ENCODE measurements at places on chromosomes 6 and 20.

DNA sequence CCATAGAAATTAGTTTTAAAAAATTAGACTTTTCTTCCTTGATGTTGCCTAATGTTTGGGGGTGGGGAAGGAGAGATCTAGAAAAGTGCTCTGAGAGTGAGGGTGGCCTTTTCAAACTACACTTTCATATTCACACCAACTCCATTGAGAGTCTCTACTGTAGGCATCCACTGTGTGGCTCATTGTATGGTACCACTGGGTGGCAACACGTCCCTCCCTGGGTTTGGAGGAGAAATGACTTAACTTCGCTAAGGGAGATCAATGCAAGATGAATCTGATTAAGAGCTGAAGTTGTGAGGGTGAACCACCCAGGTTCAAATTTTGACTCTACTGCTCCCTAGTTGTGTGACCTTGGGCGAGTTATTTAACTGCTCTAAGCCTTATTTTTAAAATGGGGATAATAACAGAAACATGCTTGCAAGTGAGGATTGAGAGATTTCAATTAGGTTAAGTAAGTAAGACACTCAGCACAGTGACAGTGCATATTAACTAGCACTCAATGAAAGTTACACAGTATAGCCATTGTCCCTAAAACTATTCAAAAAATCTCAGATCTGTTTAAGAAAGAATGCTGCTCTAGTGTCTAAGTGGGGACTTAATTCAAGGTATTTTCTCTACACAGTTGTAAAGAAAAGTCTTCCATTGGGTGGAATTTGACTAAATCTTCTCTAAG is 193.5 kb upstream of the CNR1 start:
- no peak for DNase-seq

- no peak for DNase-seq
Measured at GRCh38 chr6:24356310-24356973, 1.4 kb downstream of the DCDC2 start.

DNA sequence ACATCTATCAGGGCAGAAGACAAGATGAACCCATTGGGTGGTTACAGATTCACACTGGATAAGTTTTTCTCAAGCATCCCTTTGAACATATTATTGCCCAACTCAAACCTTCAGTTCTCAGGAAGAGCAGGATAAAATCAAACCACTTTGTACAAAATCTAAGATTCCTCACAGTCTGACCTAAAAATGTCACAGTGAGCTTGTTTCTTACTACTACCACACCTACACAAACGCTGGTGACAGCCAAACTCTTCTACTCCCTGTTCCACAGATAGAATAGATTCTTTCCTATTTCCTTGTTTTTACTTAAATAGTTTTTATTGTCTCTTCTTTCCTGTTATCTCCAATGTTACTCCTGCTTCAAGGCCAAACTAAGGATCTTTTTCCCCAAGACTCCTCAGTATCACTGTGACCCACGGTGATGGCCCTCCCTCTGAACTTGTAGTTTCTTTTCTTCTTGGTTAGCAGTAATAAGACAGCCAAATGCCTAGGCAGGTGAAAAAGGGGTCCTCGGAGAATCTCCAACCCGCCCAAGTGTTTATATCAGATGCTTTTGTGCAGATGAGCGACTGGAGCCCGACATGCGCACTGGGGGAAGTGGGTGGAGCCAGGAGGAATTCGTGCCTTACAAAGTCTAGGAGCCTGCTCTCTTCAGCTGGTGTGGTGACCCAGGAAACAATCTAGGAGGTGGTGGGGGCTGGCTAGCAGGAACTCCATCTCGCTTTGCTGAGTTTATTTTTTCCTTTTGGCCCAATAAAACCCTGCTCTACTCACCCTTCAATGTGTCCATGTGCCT is 53.4 kb downstream of the SEL1L2 start:
- DNase-seq = no peak

DNA sequence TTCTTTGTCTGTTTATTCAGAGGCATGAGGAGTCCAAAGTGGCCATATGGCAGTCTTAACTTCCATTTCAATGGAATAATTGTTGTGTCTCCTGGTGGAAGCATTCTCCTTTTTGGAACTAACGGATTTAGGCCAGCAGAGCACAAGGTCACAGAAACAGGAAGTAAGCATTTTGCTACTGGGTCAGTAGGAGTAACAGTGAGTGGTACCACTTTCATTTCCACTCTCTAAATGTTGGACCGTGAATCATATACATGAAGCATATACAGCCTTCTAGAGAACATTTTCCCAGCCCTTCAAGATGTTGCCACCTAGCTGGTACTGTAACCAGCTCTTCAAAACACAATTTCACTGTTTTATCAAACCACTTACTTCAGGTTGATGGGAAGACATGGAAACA is 182.8 kb downstream of the EYS start:
- no peak for DNase-seq

- DNase-seq = no peak
Measured at GRCh38 chr20:21027569-21027968, 78.6 kb downstream of the LINC00237 start.

DNA sequence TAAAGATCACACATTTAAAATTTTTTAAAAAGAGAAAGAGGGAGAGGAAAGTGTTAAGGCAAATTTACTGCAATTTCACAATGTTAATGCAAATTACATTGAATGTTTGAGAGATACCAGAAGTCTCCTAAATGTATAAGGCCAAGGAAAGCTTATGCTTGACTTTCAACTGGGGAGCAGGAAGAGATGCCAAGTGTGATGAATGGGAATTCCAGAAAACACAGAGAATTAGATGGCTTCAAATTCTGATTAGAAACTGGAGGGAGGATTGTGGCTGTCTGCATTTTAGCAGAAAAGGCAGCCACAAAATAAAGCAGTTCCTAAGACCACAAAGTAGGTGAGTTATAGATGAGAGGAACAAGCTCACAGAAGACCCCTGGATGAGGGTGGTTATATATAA is 328.3 kb upstream of the CITED2 start:
- DNase-seq = no peak

DNA sequence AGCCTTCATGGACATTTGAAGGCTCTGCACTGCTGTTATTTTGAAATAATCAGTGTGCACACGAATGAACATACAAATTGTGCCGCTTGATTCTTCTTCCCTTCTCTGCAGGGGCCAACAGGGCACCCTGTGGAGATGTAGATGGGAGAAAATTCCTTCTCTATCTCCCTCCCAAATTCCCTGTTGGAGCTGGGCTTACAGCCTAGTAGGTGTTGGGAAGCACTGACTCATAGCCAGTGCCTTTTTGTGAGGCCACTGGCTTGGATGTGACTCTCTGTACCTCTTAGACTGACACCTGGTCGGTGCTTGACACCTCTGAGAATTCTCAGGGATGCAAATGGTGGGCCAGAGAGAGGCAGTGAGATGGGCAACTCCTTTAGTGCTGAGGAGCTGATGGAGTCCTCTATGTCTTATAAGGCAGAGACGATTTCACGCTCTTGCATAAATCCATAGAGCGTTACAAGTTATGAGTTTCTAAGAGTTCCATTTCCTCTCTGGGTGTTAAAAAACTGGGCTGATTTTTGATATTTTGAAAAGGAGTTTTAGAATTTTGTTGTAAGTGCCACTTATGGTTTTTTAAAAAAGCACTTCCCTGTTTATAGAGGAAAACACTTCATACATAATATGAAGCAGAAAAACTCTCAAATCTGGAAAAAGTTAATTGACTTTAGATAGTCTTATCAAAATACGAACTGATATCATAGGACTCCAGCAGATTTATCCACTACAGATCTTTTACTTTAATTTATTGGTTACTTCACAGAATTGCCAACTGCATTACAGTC is 89.8 kb upstream of the MAP3K7 start:
- no peak for DNase-seq

DNA sequence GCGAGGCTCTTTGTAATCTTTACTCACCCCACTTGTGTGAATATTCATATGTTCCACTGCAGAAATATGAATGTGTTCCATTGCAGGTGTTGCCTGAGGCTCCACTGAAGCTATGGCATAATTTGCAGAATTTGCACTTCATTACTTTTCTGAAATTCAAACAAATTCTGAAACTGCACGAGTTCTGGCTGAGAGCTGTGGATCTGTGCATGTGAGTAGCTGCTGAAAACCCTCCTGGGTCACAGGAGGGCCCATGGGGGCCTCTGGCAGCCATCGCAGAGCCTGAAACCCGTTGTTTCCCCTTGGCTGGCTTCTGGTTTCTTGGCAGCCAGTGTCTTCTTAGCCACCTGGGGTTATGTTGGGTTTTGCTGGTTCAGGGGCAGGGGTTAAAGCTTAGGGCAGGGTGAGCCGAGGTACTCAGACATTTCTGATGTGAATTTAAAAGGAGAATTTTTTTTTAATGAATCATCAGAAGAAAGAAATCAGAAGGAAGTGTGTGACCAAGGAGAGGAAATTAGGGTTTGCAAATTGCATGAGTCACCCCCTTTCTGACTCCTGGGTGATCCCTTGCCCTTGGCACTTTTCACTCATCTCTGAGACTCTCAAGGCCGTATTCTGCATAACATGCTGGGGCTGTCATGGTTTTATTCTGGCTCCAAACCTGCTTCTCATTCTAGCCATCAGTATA is 40.6 kb downstream of the TOX2 start:
- peak; percentile 30 for DNase-seq

DNA sequence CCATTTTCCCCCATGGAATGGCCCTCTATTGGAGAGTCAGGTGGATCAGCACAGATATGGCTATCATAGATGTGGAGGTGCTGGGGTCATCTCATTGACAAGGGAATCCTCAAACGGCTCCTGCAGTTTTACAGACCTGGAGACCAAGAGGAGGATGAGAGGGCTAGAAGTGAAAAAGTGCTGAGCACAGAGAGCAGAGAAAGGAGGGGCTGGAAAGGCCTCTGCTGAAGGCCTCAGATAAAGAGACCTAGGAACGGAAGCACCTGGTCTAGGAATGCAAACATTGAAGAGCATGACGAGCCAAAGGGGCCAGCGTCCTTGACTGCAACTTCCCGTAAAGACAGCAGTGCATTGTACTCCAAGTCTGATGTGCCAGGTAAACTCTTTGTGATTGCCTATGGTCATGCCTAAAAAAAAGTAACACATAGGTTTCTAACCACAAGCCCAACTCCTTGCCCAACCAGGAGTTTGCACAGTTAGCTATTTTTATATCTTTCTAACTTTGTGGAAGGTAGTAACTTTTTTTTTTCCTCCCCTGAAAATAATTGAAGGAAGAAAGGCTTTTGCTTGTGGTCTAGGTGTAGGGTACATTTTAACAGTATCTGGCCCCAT is 15.2 kb downstream of the RSPH4A start:
- no peak for DNase-seq

GRCh38 chr6:115091461-115091860 is 748.6 kb upstream of the HS3ST5 start:
- no peak for DNase-seq

- DNase-seq = no peak
Measured at GRCh38 chr6:125512621-125513020, 210.9 kb upstream of the HDDC2 start.

GRCh38 chr20:50569864-50570836 is 60.0 kb downstream of the PTPN1 start:
- DNase-seq = no peak

DNA sequence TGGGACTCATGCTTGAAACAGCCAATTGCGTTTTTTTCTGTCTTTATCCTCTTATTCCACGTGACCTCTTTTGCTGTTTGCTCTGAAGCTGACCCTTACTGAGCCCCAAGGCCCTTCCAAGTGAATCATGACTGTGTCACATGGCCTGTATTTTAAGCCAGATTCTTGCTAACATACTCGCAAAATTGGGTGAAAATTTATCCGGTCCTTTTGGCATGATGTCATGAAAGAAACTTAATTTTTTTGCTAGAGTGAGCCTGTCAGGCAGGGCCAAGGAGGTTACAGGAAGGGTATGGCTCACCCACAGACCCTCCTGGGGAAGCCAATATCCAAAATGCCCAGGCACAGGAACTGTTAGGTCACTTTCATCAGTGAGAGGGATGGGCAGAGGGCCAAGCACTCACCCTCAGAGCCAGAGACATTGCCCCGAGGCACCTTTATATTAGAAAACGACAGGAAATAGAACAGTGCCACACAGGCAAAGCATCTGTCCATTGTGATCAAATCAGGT is 296.7 kb downstream of the CDH26 start:
- DNase-seq = no peak

DNA sequence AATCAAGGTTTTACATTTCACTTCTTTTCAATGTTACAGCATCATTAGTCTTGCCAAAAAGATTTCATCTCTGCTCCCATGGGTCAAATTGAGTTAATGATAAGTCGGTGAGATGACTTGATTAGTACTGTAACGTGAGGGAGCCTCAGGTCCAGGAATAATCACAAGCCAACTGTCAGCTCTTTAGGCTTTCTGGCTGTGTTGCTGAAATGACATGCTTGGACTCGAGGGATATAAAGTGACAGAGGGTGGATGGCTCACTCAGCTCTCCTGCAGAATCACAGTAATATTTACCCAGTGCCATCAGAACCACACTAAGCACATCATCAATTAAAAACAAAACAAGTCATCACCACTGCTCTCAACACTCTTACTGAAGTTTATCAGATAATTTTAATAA is 196.2 kb upstream of the THEMIS start:
- no peak for DNase-seq

GRCh38 chr6:130190701-130191690 is 31.8 kb downstream of the SAMD3 start:
- no peak for DNase-seq

DNA sequence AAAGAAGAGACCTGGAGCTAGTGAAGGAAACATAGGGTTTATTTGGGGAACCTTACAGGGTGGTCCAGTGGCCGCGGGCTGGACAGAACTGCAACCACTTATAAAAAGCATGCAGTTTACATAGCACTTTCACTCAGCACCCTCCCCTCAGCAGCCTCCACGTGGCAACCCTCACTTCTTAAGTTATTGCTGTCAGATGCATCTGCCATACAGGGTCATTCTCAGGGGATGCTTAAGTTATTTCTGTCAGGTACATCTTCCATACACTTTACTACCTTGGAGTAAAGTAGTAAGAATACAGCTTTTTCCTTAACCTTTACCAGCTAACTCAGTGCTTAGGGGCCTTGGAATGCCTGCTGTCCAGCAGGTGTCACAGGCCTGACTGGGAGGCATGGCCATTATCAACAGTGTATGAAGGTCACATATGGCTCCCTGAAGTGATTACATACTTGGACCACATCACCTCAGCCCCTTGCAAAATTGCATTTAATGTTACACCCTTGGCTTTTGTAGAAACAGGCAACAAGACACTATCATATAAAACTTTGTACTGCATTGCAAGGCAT is 2.0 kb upstream of the NOL7 start:
- no peak for DNase-seq

GRCh38 chr6:5078121-5078669 is 6.9 kb upstream of the PPP1R3G start:
- no peak for DNase-seq

GRCh38 chr6:30998785-30999184 is 11.5 kb upstream of the MUC22 start:
- DNase-seq = no peak

DNA sequence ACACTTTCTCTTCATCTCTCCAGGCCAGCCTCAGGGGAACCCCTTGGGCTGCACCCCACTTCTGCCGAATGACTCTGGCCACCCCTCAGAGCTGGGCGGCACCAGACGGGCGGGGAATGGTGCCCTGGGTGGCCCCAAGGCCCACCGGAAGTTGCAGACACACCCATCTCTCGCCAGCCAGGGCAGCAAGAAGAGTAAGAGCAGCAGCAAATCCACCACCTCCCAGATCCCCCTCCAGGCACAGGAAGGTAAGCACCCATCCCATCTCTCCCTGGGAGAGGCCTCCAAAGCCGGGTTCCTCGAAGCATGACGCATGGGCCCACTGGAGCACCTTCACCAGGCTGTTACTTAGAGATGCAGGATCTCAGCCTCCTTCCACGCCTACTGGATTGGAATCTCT is 11.3 kb downstream of the MDFI start:
- DNase-seq = no peak

Measured in activated CD8-positive, alpha-beta memory T cell treated with anti-CD3 and anti-CD28 coated beads for 4 hours (primary cell).